ENCODE measurements at places on chromosomes 4 and X.

DNA sequence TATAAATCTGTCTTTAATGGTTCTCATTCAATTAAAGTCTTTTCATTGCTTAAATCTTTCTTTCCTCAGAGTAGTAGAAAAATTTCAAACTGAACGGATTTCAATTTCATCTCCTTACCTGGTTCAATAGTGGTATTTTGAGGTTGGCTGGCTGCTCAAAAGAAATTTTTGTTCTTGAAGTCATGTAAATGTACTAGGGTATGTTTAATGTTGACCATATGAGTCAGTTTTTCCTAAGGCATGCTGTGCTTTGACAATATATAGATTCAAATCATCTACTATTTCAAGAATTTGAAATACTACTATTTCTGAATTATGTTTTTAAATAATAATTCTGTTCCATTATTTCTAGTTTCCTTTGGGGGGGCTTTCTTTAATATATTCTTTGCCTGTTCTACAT, 105.5 kb downstream of the PACRGL start:
- no peak for DNase-seq

- DNase-seq, result no peak
Measured at GRCh38 chr4:33054656-33055196, 2334.6 kb downstream of the PCDH7 start.

DNA sequence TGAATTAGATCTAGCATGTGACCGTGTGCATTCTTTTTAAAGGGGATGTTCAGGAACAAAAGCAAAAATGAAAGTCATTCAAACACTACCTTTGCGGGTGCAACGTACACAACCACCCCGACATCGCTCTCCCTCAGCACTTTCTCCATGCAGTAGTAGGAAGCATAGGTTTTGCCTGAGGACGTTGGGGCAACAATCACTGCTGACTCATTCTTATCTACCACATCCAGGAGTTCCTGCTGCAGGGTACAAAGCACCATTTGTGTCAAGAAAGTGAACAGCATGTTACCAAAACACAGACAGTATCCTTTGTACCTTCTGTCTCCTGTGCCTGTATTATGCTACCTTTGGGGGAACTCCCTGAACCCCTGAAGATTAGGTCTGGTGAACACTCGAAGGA, 58.6 kb downstream of the DDX60L start:
- DNase-seq, result no peak

GRCh38 chr4:137425281-137425680, 107.0 kb downstream of the PCDH18 start:
- DNase-seq, result no peak

- DNase-seq, result no peak
Measured at GRCh38 chrX:71930298-71930697, 19.7 kb downstream of the NHSL2 start.

DNA sequence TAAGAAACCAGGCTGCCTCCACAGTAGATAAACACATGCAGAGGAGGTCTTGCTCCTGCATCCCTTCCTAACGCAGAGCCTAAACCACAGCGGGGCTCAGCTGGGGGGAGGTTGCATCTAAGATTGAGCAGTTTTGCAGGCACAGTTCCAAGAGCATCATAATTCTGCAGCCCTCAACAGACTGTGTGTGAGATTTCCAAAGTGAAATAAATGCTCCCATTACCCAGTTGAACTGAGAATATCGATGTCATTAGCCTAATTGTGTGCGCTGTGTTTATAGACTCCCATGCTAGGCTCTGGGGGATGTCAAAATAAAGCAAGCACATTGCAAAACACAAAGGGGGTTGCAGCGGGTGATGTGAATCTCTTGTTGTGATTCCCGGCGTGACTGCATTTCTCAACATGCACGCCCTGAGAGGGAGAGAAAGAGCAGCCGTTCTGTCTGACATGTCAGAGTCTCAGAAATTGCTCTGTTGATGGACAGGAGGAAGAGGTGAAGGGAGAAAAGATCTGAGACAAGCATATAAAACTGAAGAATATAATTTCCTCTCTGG, 150.0 kb upstream of the PSAPL1 start:
- no peak for DNase-seq

DNA sequence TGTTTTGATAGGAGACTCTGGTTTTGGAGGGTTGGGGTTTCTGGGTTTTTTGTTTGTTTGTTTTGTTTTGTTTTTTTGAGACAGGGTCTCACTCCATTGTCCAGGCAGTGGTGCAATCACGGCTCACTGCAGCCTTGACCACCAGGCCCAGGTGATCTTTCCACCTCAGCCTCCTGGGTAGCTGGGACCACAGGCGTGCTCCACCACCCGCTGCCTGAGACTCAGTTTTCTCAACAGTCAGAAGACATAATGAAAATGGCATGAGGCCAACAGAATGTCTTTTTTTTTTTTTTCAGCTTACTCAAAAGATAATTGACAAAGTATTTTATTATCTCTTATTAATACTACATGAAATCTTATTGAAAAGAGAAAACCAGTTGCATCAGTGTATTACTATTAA, 32.4 kb downstream of the TNIP2 start:
- no peak for DNase-seq

- no peak for DNase-seq
Measured at GRCh38 chr4:24070117-24070516, 180.3 kb upstream of the PPARGC1A start.

GRCh38 chr4:77820649-77821561, 1.7 kb upstream of the CNOT6L start:
- no peak for DNase-seq

DNA sequence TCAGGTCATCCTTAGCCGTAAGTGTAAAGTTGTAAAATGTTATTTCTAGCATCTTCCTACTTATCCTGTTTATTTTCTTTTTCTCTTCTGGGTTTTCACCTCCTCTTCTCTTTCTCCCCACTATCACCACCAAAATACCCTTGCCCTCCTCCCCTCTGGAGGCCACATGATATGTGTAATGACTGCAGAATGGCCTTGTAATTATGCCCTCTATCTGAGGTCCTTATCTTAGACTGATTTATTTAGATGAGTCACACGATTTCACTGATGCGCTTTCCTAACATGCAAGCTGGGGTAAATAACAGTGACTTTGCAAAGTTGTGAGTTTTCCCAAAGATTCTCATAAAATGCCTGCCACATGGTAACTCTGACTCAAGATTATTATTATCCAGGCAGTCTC, 231.8 kb upstream of the GPRIN3 start:
- DNase-seq, result no peak

DNA sequence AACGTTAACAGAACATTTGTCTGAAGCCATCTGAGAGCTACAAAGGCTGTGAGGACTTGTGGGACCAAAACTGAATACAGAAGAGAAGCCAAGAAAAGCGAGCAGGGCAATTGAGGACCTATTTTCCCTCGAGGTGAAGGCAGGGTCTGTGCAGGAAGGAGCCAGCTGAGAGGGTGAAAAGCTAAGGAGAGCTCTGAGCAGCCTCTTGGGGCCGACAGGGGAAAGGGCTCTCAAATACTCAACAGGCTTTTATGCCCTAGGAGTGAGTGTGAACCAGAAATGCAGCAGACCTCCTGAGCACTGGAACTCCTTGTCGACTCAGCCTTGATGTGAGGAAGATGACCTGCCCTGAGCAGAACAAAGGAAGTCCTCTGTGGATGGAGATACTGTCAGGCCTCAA, 54.2 kb downstream of the C4orf50 start:
- DNase-seq, result no peak

GRCh38 chrX:139972113-139972512, 6.8 kb upstream of the CXorf66 start:
- DNase-seq, result no peak

- no peak for DNase-seq
Measured at GRCh38 chr4:2941138-2942036, 21.8 kb downstream of the NOP14 start.

DNA sequence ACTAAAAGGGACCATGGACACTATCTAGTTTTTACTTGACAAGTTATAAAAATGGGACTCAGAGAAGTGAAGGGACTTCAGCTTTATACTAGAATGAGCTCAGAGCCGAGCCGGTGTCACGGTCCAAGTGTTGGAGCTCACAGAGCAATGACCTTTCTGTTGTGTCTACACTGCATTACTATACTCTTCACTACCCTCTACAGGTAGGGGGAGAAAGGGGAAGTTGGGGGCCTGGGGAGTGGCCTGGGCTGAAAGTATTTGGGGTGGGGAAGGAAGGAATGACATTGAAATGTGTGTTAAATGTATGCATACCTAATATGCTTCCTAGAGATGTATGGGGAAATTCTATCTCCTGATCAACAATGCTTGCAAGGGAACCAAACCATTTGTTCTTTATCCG, 48.8 kb upstream of the HHIP start:
- DNase-seq, result no peak

- DNase-seq, result no peak
Measured at GRCh38 chr4:174983128-174983750, 65.1 kb downstream of the ADAM29 start.

GRCh38 chrX:46704767-46705386, 54.0 kb downstream of the SLC9A7 start:
- DNase-seq, result peak; percentile 29

GRCh38 chr4:7547368-7548040, 112.8 kb upstream of the PSAPL1 start:
- no peak for DNase-seq

DNA sequence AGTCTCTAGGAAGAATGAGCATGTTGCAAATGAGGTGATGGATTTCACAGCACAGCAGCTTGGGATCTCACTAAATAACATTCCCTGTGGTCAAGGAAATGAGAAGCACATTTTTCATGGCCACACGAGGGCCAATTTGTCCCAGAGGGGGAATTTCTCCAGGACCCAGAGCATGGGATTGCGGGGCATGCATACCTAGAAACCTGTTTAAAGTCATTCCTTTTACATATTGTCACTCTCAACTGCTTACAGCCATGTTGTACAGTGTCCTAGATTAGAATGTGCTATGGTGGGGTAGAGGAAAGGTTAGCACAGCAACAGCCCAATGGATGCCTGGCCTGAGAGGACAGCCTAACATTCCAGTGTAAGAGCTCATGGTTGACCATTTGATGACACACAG, 37.4 kb upstream of the NLGN4X start:
- DNase-seq, result no peak

- DNase-seq, result no peak
Measured at GRCh38 chr4:19544446-19545125, 707.1 kb upstream of the SLIT2 start.

DNA sequence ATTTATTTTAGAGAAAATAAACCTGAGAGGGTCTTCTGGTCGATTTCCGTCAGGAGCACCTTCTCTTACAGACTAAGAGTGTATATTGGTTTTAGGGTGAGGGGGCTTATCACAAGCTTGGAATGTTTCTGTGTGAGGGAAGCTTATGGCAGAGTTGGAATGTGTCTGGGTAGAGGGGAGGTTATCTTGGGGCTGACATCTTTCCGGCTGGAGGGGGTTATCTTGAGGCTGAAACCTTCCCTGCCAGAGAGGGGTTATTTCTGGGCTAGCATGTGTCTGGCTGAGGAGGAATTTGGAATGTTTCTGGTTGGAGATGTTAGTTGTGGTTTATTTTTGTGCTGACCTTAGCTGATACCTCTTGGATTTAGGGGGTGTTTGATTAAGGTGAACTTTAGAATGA, 1312.1 kb downstream of the ADGRL3 start:
- DNase-seq, result no peak

- DNase-seq, result no peak
Measured at GRCh38 chrX:17104433-17104832, 158.0 kb downstream of the REPS2 start.

DNA sequence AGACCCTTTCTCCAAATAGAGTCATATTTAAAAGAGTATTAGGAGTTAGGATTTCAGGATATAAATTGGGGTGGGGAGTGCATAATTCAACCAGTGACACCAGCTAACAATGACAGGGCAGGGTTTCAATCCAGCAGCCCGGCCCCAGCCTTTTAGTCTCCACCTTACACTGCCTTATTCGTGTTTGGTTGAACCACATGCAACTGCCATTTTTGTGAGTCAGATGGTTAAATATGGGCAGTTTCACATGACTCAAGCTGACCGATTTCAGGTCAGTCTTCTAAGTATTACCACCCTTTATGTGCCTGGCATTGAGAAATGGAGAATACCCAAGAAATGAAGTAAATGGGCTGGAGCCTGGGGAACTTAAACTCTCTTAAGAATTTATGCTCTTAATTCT, 102.8 kb downstream of the STOX2 start:
- no peak for DNase-seq

DNA sequence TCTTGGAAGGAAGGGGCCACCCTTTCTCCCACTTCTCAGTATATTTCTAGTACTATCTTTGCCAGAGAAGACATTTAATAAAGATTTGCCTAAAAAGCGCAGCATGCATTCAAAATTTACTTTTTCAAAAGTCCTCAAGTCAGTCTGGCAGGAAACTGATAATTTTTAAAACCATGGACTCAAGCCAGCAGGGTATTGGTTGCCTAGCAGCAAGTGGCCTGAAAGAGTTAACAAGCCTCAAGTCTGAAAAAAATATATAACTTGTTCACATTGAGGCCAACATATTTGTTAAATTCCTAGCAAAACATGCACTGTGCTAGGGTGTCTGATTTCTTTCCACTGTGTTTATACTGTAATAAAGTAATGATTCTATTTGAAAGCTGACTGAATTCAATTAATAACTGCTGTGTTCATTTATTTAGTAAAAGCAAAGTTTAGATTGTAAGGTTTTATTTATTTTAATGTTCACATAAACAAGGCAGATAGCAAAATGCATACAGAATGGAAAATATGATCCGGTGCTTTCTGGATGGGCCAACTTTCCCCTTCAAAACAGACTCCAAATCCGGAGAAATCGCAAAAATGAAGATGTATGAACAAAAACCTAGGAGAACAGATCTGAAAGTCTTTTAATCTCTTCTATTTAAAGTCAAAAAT, 218.5 kb upstream of the FGF13 start:
- DNase-seq, result no peak

GRCh38 chrX:151899622-151900021, 13.1 kb upstream of the MAGEA4 start:
- no peak for DNase-seq

- no peak for DNase-seq
Measured at GRCh38 chrX:110051559-110051958, 48.6 kb downstream of the TMEM164 start.

GRCh38 chr4:181637186-181638105, 605.8 kb upstream of the TENM3 start:
- no peak for DNase-seq

DNA sequence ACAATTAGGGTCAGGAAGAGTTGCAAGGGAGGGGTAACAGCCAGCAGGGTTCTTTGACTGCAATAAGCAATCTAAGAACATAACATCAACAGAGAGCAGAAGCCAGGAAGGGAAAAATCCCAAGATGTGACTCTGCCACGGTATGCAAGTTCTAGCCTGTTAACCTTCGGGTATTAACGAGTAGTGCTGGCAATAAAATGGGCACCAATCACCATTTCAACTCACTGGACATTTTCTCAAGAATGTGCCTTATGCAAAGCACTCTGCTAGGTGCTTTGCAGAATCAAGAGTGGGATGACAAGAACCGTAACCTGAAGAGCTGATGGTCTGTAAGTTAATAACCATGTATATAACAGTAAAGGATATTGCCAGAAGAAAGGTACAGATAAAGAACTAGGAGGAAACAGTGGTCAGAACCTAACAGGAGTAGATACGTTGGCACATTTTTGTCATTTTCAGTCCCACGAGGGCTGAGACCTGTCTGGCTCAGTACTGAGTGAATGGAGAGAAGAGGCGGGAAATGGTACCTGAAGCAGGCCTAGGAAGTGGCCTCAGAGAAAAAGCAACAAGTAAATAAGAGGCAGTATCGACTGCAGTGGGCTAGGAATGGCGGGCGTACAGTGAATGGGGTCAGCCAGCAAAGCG, 2.7 kb downstream of the ELOVL6 start:
- DNase-seq, result no peak

- DNase-seq, result no peak
Measured at GRCh38 chr4:22653752-22654151, 39.0 kb upstream of the GBA3 start.

GRCh38 chrX:151680805-151681204, 14.5 kb upstream of the PRRG3 start:
- DNase-seq, result peak; percentile 69
